ENCODE measurements at places on chromosomes 11 and 22.

DNA sequence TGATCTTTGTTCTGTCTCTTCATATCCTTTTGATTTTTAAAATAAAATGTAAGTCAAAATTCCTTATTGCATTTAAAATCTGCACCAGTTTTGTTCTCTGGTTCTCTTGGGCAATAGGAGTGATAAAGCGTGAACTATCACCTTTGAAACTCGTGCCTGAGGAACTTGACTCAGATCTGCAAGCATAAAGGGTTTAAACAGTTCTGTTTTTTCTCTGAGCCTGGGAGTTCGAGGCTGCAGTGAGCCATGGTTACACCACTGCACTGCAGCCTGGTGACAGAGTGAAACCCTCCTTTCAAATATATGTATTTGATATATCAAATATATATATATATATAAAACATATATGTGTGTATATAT lies 38.9 kb upstream of the CLMP start:
- DNase-seq, result no peak

DNA sequence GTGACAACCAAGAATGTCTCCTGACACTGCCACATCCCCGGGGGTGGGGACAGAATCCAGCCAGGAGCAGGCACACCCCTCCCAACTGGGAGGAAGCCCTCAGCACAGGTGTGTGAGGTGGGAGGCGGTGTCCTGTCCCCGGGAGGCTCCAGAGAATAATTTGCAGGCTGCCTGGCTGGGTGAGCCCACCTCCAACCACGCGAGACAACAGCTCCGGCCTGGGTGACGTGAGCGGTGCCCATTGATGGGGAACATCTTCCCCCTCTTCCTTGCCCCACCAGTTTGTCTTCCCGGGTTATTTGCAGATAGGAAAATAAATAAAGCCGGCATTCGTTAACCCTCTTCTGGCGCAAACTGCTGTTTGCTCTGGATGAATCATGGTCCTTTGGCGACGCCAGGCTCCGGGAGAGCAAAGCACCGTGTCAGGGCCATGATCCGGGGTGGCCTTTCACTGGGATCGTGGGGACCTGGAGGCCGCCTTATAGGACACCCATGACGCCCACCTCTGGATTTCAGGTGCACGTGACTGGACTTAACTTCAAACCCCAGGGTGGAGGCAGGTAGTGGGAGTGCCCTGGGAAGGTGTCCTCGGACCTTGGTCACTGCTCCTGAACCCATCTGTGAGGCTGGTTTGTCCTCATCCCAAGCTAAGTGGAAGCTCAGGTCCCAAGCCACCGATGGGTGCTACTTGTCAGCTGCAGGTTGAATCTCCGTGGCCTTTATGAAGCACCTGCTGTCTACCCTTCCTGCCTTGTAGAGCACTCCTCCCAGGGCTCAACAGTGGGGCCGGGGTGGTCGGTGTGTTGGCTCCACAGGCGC lies 13.9 kb downstream of the CCND1 start:
- no peak for DNase-seq

GRCh38 chr11:10322401-10322800 lies 17.5 kb downstream of the ADM start:
- DNase-seq, result no peak

DNA sequence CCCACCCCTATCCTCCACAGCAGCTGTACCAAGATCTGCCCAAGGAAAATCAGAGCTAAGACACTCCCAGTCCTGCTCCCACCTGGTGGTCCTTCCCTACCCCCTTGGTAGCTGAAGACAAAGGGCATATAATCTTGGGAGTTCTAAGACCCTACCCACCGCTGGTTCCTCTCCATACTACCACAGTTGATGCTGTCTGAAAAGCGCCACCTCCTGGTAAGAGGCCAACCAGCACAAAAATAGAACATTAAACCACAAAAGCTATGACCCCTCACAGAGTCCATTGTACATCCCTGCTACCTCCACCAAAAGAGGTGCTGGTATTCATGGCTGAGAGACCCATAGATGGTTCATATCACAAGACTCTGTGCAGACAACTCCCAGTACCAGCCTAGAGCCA lies 161.5 kb upstream of the ARHGAP42 start:
- no peak for DNase-seq

- no peak for DNase-seq
Observed at GRCh38 chr22:49236541-49237075, 591.1 kb downstream of the BRD1 start.

DNA sequence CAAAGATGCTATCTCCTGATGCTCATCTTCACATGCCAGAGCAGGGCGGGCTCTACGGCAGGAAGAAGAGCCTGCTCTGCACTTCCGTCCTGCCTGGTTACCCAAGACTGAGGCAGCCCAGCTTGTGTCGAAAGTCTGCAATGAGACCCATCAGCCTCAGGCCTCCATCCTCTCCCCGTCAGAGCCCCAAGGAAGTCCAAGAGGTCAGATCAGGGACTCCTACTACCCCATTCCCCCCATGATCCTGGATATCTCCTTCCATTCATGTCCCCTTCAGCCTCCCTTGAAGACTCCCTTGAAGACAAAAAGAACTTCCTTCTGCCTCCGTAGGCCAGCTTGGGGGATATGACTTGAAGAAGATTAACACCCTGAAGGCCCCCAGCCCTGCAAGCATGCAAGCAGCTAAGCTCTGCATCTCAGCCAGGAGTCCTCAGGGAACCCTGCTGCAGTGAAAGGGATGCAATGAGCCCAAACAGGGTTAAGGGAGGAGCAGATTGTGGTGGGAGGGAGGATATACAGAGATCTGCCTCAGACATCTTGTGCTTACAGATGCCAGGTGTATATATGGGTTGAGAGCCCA lies 85.6 kb downstream of the TRIM29 start:
- no peak for DNase-seq

DNA sequence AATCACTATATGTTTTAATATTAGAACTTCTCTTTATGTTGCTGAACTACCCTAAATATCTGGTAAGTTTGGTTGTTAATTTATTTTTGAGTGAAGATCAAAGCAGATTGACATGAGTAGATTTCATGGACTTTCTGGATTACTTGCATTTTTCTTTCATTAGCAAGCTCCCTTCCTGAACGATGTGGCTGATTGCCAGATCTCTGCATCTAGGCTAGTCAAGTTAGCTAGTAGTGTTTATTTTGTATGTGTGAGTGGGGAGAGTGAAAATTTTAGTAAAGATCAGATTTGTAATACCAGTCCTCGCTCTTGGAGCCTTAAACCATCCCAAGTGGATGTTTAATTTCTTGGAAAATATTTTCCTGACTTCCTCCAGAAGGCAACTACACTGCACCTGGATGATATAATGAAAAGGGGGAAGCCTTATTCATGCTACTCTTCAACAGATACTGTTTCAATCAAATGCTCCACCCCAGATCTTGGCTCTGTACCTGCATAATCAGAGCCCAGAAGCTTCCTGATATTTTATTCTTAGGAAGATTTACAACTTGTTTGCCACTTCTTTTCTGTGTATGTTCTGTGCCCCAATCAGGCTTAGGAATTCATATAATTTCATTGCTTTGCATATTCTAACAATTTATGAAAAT lies 143.2 kb upstream of the GRIA4 start:
- no peak for DNase-seq

GRCh38 chr22:26471522-26471921 lies 12.1 kb downstream of the HPS4 start:
- no peak for DNase-seq

GRCh38 chr22:38414009-38414395 lies 41.0 kb downstream of the KCNJ4 start:
- DNase-seq, result no peak

DNA sequence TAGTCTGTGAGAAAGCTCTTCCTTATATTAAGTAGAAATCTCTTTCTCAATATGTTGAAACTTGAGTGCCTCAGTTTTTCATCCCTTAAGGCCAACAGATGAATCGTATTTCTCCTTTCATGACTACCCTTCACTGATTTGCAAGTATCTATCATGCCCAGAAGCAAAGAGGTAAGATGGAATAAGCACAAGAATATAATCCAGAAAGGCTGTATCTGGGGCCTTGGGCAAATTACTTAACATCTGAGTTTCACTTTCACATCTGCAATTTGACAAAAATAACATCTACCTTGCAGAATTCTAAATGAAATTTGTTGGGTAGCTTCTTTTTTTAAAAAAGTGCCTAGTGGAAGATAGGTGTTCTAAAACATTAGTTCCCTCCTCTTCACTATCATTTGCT lies 552.4 kb upstream of the ANO5 start:
- no peak for DNase-seq

DNA sequence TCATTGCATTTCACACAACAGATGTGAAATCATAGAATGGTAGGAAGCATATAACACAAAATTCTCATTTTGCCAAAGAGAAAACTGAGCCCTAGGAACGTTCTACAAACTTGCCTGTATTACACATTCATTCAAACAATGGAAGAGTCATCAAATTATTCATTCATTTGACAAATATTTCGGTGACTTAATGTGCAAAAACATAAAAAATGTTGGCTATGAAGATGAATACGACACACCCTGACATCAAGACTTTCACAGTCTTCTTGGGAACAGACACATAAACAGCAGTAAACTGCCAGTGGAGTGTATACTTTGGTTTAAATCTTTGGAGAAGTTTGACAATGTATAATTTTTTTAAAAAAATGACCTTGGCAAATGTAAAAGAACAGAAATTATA lies 20.4 kb upstream of the C11orf87 start:
- no peak for DNase-seq

- no peak for DNase-seq
Observed at GRCh38 chr11:119318240-119319135, 1.6 kb upstream of the MCAM start.

DNA sequence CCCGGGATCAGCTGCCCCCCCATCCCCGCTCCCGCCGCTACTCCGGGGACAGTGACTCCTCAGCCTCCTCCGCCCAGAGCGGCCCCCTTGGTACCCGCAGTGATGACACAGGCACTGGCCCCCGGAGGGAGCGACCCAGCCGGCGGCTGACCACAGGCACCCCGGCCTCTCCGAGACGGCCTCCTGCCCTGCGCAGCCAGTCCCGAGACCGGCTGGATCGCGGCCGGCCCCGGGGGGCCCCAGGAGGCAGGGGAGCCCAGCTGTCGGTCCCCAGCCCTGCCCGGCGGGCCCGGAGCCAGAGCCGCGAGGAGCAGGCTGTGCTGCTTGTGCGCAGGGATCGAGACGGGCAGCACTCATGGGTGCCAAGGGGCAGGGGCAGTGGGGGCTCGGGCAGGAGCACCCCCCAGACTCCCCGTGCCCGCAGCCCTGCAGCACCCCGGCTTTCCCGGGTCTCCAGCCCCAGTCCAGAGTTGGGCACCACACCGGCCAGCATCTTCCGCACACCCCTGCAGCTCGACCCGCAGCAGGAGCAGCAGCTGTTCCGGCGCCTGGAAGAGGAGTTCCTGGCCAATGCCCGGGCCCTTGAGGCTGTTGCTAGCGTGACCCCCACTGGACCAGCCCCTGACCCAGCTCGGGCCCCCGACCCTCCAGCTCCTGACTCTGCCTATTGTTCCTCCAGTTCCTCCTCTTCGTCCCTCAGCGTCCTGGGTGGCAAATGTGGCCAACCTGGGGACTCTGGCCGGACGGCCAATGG lies 3.9 kb downstream of the RASL10A start:
- DNase-seq, result no peak

DNA sequence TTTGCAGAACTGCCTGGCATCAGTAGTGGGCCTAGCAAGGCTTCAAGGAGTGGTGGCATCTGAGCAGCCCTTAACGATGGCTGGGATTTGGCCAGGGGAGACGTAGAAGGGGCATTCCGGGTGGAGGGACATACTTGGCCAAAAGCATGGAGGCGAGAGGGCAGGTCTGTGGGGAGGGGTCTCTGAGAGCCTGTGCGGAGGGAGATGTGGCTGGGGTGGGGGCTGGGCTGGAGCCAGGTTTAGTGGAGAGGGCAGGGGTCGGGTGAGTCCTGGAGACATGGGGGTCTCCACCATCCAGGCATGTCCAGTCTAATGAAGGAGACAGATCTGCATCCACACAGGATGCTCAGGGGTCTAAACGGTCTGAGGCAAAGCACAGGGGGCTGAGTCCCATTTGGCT lies 34.4 kb upstream of the WNT11 start:
- no peak for DNase-seq

DNA sequence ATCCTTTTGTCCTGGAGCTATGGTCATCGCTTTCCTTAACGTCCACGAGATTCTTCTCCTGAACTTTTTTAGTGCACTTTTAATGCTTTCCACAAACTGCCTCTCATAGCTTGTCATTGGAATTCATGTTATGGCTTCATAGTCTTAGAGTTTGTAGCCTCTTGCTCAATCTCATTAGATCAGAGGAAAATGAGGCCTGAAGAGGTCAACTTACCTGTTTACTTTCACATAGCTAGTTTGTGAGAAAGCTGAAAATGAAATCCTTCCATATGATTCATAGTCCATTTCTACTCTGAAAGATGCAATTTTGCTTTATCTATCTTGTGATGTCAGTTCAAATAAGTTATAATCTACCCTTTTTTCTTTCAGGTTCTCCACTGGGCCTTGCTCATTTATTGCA lies 1747.2 kb upstream of the RAG2 start:
- no peak for DNase-seq

DNA sequence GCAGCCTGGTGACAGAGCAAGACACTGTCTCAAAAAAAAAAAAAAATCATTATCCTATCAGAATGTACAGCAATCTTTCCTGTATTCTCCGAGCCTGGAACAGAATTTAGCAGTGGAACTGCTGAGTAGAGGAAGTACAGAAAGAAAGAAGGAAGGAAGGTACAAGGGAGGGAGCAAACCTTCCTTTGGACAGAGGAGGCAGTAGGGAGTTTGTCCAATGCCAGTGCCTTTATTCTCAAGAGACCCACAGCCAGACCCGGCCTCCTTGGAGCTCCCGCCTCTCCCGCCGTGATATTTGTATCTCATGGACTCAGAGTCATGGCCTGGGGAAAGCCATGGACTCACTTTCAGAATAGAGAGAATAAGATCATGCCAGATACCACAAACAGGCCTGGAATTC lies 37.7 kb upstream of the LRRC55 start:
- no peak for DNase-seq

DNA sequence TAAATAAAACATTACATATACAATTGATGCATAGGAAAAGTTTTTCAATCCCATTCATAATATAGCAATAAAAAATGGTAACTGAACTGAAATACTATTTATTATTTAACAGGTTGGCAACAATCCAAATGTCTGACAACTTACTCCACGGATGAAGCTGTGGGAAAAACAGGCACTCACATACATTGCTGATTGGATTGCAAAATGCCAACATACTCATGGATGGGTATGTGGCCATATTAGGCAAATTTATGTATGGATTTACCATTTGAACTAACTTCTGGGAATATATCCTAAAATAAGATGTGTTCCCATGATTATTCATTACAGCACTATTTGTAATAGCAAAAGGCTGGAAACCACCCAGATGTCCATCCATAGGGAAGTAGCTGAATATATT lies 3.2 kb upstream of the BIRC2 start:
- DNase-seq, result no peak

- DNase-seq, result peak; percentile 78
Observed at GRCh38 chr11:110376711-110377324, 52.9 kb upstream of the FDX1 start.

GRCh38 chr11:28342716-28343115 lies 234.5 kb downstream of the METTL15 start:
- no peak for DNase-seq

GRCh38 chr22:40200795-40201530 lies 23.2 kb downstream of the TNRC6B start:
- no peak for DNase-seq
